Stimulated activated CD4-positive, alpha-beta T cell treated with anti-CD3 and anti-CD28 coated beads, Interleukin-2, amount 100 ng/mL, for 24 hours (primary cell): ENCODE measurements at places on chromosomes 16 and 17.
A peak's percentile ranks its signal among the peaks of the same experiment; 100 is the strongest.

DNA sequence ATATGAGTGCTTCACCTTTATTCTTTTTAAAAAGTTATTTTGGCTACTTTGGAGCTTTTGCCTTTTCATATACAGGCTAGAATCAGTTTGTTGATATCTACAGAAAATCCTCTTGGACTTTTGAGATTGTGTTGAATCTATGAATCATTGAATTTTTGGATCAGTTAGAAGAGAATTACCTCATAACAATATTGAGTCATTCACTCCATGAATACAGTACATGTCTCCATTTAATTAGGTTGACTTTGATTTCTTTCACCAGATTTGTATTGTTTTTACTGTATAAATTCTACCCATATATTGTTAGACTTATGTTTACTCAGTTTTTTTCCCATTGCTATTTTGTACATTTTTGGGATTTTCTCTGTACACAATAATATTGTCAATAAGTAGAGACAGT is 54.4 kb downstream of the TAOK1 start:
- DNase-seq, result no peak

DNA sequence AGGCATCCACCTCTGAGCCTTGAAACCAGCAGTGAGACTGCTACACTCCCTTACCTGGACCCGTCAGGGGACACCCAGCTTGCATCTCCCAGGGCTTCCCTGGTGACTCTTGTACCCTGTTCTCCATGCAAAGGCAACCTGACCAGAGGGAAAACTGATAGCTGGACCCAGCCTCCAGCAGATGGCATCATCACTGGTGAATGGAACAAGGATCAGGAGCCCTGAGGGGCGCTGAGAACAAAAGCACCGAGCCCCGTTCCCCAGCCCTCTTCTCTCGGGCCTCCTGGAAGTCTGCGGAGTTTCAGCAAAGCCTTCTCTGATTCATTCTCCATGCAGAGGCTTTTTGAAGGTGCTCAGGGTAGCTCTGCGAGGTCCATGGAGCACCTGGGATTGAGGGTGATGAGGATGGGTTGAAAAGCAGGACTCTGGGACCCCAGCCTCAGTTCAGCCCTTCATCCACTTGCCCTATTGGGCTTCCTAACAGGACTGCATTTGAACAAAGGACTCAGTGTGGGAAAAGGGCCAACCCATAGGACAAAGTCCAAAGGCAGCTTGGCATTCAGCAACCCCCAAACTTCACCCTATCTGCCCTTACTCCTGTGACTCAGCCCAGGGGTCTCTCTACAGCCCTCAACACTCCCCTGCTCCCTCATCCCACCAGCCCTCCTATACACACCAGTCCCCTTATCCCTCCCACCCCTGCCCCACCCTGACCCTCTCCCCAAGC is 45.0 kb upstream of the LHX1 start:
- DNase-seq, result no peak

GRCh38 chr17:45660474-45660873 is 123.6 kb upstream of the CRHR1 start:
- no peak for DNase-seq

DNA sequence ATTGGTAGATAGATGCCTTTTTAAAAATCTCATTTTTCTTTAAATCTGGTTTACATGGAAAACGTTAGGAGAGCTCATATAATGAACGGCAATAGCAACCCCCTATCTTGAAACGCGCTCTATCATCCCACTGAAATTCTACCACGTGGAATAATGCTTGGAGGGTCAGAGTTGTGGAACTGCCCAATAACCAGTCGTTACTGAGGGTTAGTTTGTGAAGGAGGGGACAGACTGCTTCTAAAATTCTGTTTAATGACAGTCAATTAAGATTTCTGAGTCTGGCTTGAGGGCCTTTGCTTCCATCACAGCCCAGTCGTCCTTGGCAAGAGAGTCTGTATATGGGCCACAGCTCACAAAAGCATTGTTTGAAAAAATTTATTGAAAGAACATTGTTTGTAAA is 482 bp downstream of the IRF8 start:
- no peak for DNase-seq

GRCh38 chr16:80319181-80319580 is 221.6 kb upstream of the DYNLRB2 start:
- no peak for DNase-seq

- DNase-seq, result no peak
Measured at GRCh38 chr16:49456763-49457162, 83.2 kb downstream of the C16orf78 start.

- peak; percentile 56 for DNase-seq
Measured at GRCh38 chr16:14249291-14250032, 178.3 kb downstream of the MRTFB start.

GRCh38 chr16:10584981-10585438 is 4.6 kb upstream of the EMP2 start:
- no peak for DNase-seq

DNA sequence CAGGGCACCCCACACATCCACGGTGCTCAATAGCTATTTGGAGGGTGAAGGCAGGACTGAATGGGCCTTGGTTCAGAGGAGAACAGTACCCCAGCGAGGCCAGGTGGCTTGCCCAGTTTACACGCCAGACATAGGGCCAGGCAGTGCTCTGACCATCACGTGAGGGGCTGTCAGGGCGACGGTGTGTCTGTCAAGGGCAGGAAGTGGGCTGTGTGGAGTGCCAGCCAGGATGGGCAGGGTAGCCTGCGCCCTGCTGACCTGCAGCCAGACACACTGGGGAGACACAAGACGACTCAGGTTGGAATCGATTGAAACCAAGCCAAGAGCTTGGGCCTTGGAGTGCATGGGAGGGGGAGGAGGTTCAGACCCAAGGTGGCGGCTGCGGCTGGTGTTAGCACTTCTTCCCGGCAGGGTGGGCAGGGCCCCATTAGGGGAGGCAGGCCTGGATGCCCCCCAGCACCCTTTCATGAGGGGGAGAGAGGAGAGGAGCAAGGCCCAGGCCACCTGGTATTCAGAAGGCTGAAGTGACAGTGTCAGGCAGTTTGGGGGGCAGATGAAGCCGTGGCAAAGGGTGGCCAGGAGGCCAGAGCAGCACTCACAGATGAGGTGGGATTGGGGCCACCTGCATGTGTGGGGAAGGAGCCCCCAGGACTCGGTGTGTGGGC is 68.2 kb downstream of the SREBF1 start:
- no peak for DNase-seq
